ENCODE measurements at places on chromosomes 12 and 14.

GRCh38 chr12:109560867-109561710 lies 12.2 kb downstream of the MMAB start:
- DNase-seq, result no peak

GRCh38 chr14:20680843-20681347 lies 3.5 kb upstream of the RNASE4 start:
- no peak for DNase-seq

DNA sequence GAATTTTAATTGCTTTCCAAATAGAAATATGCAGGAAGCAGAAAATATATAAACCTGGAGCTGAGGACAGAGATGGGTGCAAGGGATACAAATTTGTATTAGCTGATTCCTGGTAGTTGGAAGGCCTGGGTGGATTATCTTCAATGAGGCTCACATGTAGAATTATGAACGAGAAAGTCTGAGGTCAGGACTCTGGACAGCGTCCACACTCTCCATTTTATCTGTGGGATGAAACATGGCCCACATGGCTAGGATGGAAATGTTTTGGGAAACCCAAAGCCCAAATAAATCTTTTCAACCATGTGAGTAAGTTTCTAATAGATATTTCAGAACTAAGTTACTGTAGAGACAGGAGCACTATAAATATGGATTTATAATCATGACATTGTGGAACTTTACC lies 256.1 kb downstream of the APAF1 start:
- DNase-seq, result no peak

DNA sequence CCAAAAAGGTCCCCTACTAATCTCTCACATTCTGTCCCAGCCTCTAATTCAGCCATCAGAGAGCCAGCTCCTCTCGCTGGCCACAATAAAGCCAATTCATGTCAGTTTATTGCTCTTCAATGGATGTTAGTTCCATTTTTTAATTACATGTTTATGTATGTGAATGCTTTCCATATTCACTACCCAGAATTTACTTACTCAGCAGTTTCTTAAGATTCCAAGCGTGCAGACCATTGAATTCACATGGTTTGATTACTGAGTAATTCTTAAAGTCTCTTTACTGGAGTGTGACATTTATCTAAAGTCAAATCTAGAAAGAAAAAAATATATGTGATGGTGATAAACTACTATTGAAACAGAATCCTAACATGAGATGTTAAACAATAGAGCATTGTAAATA lies 102.2 kb downstream of the LLPH start:
- no peak for DNase-seq

GRCh38 chr12:92434607-92435025 lies 268.2 kb upstream of the PLEKHG7 start:
- no peak for DNase-seq

DNA sequence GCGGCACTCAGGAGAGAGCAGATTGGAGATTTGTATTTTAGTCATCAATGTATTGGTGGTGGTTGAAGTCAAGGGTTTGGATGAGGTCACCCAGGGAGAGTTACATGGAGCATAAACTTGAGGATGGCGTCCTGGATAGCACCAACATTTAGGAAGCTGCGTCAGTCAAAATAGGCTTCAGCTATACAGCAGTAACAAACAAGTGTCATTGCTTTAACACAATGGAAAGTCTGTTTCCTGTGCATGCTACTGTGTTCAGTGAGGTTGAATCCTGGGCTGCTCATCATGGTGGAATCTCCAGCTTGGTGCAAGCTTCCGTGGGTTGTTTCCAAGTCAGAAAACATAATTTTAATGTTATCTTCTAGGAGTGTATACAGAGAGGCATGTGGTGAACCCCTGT lies 180.4 kb downstream of the CFAP54 start:
- DNase-seq, result no peak

DNA sequence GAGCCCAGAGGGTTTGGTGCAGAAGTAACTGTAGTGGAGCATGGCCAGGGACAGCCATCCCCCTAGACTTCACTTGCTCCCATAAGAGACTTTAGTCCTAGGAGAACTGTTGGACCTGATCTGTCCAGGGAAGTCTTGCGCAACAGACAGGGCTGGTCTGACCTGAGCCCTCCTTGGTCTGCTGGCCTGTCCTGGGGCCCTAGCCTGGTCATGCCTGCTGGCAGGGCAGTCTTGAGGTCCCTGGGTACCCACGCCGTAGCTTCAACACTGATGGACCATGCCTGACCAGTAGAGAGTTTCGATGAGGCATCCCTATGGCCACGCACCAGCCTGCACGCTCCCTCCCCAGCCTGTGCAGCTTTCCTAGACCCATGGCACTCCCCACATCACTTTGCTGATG lies 305.7 kb downstream of the GPHN start:
- no peak for DNase-seq

GRCh38 chr14:91753501-91754128 lies 21.7 kb upstream of the CATSPERB start:
- no peak for DNase-seq

GRCh38 chr12:55039395-55040354 lies 19.9 kb downstream of the NEUROD4 start:
- no peak for DNase-seq

DNA sequence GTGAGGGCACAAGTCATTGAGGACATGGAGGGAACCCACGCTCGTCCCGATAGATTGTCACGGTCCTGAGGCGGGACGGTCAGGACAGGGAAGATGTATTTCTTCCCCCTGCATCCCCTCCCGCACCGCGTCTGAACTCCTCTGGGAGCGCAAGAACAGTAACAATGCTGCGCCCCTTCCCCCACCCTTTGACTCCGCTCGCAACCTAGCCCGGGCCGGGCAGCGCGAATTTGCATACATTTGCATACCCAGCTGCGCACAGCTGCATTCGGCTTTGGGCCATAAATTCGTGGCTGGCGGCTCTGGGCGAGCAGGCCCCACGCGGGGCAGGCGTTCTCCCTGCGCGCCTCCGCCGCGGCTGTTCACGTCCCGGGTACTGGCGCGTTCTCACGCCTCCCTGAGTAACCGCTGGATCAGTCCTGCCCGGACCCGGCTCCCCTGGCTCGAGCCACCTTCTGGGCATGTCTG lies 29.0 kb upstream of the SMUG1 start:
- no peak for DNase-seq

GRCh38 chr14:21317398-21317797 lies 37.5 kb downstream of the RPGRIP1 start:
- peak; percentile 7 for DNase-seq

DNA sequence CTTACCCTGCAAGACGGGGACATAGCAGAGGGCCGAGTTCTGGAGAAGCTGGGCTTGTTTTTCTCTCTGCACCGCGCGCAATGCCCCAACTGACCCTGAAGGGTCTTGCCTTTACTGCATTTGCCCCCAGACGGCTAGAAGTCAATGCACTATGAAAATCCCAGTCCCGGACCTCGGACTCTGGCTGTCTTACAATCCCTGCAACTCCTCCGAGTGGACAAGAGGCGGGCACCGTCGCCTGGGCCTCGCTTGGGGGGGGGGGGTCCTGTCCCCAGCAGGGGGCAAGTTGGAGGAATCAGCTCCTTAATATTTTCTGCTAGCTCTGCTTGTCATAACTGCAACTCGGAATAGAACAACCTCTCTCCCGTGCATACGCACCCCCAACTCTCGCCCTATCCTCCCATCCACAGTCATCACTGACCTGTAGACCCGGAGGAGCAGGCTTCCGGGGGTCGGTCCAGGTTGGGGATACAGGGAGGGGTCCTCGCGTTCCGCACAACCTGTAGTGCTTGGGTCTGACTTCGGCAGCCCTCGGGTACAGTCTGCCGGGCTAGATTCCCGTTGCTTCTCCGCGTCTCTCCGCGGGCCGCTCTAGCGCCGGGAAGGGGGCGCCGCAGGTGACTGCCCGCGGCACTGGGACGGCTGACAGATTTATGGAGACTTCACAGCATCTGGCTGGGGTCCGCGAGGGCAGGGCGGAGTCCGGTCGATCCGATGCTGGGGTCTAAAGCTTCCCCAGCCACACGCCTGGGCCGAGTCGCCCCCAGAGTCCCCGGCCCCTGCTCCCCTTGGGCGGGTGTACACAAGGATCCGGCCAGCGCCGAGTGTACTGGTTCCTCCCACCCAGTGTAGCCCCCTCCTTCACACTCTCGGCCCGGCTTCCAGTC lies 3.3 kb upstream of the PAX9 start:
- DNase-seq, result peak; percentile 22

- no peak for DNase-seq
Measured at GRCh38 chr12:14225064-14225463, 140.4 kb upstream of the ATF7IP start.

DNA sequence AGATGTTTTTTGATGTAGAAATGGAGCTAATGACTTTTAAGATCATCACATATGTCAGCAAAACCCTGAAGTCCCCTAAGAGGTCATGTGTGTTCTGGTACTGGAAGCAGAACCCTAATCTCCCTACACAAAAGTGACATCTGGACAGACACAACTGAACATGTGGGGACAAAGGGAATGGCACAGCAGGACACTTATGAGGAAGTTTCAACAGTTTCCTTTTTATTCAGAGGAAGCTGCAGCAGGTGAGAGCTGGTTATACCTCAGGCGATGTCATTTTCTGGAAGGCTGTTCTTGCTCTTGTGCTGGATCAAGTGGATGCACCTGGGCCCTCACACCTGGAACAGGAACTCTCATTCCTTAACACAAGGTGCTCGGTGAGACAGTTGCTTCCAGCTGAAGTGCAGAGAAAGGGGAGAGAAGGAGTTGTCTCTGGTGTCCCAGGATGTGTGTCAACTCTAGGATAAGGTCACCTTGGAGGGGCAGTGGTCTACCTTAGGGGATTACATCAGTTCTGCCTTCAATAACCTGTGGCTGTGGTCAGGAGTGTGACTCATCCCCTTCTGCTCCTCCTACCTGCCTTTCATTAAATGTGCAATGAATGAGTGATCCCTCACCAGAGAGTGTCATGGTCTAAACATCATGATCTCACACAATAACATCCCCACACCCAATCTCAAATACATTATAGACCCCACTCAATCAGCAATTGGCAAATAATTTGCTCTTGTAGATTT lies 463.4 kb downstream of the TMEM121 start:
- DNase-seq, result no peak

DNA sequence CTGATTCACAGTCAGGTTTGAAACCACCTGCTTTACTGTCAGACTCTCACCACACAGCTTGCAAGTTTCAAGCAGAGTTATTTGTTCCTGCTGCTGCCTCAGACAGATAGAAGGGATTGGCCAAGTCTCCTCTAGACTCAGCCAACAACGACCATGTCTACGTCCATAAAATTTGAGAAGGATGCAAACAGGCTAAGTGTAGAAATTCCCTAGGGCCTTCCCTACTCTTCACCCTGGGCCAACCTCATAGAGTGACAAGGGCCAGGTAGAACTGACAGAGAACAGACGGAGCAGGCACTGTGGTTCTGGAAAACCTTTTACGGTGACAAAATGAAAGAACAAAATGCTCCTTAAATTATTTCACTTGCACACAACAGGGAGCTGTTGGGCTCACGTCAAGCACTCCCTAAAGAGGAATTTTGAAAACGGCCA lies 39.5 kb downstream of the CLIP1 start:
- DNase-seq, result no peak

DNA sequence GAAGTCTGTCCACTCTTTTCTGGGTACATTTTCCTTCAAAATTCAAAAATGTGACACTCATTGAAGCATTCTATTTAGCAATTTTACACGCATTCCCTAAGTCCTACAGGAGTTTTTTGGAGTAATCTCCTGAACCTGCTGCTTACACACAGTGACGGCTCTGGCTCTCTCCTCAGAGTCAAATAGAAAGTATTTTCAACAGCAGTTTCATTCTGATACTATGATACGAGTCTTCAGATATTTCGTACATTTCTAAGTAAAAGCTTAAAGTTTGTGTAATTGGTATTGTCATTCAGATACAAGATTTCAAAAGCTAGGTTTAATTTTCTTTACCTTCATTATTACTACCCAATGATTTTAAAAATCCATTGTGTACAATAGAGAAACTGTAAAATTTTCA lies 36.4 kb downstream of the PIWIL1 start:
- no peak for DNase-seq

DNA sequence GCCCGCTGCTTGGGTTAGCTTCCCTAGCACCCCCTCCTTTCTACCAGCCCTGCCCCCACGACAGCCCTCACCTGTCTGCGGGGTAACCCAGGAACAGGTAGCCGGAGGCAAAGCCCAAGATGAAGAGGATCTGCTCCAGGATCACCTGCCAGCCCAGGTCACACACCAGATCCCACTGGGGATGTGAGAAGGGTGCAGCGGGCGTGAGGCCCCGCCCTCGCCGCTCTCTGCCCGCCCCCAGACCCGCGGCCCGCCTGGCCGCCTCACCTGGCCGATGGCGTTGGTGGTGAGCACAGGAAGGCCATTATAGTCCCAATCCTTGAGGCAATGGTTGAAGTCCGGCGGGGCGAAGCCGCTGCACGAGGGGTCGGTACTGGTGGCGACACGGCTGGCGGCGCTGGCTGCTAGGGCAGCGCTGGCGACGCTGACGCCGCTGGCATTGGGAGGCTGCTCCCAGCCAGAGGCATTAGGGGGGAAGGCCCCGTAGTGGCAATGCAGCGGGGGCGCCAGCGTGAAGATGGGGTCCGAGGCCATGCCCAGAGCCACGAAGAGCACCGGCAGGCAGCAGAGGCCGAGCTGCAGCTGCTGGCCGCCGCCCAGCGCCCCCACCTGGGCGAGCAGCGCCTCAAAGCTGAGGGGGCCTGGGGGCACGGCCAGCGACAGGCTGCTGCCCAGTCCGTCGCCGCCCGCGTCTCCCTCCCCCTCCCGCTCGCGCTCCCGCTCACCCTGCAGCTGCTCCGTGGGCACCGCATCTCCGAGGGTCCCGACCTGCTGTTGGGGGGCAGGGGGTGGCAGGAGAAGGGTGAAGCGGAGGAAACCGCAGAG lies 794 bp downstream of the SLC22A17 start:
- no peak for DNase-seq

- DNase-seq, result no peak
Measured at GRCh38 chr14:20591235-20591634, at the start of gene RNASE12. Gene RNASE12, minus strand, starts transcription at chr14:20591376. Its CDS starts 653 bp downstream, at chr14:20590723.

GRCh38 chr12:50101663-50102062 lies 2.1 kb upstream of the GPD1 start:
- DNase-seq, result no peak

- DNase-seq, result no peak
Measured at GRCh38 chr12:89576572-89577220, 50.8 kb upstream of the POC1B start.

GRCh38 chr14:61219673-61220072 lies 61.5 kb downstream of the TMEM30B start:
- DNase-seq, result no peak

GRCh38 chr14:87975636-87976035 lies 17.3 kb downstream of the GALC start:
- DNase-seq, result no peak

GRCh38 chr12:19248929-19249602 lies 119.5 kb downstream of the PLEKHA5 start:
- DNase-seq, result no peak

- no peak for DNase-seq
Measured at GRCh38 chr12:113397497-113398197, 6.0 kb downstream of the SDS start.

- no peak for DNase-seq
Measured at GRCh38 chr12:131353826-131354225, 357.1 kb upstream of the SFSWAP start.

DNA sequence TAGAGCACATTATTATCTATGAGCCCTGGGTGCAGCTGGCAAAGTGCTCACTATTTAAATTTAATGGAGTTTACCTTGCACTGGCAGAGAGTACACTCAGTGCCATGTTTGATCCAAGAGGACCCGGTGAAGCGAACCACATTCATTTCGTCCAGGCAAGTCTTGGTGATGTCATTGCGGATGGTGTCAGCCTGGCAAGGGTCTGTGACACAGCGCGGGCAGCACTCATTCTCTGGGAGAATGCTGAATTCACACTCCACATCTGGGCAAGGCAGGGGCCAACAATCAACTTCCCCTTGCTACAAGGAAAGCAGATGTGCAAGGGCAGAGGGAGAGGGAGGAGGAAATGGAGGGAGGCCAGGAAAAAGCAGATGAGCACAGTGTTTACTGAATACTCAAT lies 356.2 kb downstream of the NELL2 start:
- no peak for DNase-seq

Data from NCI-H510A (cell line).